ENCODE measurements at places on chromosomes 3 and 15.

DNA sequence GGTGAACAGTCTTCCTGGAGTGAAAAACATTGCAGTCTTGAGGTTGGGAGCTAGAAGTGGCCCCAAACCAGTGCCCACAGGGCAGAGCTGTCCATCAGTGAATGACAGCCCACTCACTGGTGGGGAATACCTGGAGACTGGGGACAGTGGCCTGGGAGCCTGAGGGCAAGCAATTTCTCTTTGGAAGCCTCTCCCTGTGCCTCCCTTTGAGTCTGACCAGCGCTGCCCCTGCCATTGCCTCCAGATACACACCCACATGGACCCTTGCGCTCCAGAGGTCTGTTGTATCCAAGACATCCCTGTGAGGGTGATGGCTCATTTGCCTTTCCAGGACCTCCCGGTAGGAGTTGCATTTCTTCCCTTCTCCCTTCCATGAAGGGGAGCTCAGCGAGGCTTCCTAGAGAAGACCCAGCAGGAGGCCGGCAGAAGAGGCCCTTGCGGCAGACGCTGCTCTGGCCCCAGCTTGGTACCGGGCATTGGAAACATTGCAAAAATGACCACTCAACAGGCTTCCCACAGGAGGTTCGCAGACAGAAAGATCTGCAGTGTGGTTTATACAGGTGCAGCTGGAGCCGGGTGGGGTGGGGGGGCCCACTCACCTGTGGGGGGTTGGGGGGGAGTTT is 38.5 kb downstream of the KLF13 start:
- DNase-seq = peak; percentile 46

- DNase-seq = no peak
These were observed 184.5 kb upstream of the ATP11B start for GRCh38 chr3:182608832-182609231.

DNA sequence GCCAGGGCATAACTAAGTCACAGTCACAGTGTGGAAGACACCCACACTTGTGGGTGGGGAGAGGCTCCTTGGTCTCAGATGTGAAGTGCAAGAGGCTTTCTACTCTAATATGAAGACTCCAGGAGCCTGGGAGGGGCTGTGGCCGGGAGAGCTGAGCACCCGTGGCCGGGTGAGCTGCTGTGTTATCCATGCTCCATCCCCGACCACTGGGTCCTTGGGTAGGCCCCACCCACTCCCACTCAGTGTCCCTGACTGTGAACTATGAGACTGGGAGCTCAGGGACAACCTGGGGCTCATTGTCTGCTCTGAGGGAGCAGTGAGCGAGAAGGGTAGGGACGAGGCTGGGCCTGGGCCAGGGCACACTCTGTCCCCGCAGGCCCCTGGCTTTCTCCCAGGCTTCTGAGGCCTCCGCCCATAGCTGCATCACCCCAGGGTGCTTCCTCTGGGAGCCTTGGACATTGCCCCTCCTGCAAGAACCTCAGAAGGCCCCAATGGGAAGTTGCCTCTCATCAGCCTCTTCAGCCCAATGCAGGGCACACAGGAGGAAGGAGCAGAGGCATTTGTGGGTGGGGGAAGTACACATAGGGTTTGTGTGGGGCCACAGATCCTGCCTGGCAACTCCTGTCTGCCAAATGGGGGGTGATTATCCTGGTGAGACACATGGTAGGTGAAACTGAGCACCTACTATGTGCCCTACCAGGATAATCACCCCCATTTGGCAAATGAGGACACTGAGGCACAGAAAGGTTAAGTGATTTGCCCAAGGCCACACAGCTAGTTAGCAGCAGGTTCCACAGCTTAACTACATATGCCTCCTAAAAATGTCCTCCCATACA is 2.4 kb downstream of the ANPEP start:
- DNase-seq = no peak

- no peak for DNase-seq
These were observed 6.2 kb upstream of the OXTR start for GRCh38 chr3:8775602-8776001.

- no peak for DNase-seq
These were observed 287.8 kb upstream of the UMPS start for GRCh38 chr3:124442463-124442862.

GRCh38 chr3:122960652-122961051 is 66.9 kb downstream of the SEMA5B start:
- no peak for DNase-seq

- DNase-seq = no peak
These were observed 34.8 kb upstream of the SKIL start for GRCh38 chr3:170322566-170323269.

- no peak for DNase-seq
These were observed 113.8 kb upstream of the COL8A1 start for GRCh38 chr3:99524559-99524958.

DNA sequence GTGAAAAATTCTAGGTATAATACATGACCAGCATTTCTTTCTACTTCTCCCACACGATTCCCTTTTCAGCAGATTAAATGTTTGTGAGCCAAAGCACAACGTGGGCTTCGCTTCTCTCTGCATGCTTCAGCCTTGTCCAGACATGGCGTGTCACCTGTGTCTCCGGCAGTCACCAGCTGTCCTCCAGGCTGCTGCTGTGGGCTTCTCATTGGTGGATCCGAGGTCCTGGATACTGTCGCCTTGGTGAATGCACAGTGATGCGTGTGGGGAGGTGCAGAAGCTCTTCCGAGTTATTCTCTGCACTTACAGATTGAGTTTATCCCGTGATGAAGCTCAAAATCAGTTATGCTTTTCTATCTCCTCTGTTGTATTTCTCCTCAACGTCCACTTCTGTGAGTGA is 23.0 kb upstream of the GOLGA8J start:
- DNase-seq = no peak

DNA sequence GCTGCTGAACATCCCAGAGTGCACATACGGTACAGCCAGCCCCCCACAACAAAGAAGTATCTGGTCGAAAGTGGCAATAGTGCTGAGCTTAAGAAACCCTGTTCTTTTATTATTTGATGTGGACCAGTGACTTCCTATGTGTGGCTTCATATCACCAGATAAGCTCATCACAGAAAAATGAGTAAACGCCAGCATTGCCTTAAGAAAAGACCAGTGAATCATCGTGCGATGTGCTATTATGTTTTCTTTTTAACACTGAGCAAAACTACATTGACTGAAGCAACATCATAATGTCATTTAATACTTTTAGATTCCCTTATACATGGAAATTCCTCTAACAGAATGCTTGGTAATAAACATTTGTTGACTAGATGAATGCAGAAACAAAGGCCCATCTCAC is 45.2 kb upstream of the ARRDC4 start:
- DNase-seq = no peak

DNA sequence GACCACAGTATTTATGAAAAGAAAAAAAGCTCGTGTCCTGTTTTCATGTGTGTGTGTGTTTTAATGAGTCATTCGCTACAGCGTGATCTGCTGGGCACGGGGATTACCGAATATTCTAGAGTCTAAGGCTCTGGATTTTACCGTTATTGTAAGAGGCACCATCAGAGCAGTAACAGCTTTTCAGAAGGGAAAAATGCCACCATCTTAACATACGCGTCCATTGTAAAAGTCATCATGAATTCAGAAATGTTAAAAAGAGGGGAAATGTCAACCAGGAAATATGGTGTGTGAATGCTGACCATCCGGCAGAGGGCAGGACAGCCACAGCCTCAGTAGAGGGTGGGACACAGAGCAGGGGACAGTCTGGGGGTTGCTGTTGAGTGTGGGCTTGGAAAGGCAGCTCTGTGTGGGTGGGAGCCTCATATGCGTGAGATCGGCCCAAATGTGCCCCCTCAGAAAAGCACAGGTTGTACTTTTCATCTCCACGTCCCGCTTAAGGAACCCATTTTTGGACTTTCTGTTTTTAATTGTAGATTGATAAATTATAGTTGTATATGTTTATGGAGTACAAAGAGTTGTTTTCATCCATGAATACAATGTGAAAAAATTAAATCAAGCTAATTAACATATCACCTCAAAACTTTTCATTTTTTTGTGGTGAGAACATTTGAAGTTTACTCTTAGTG is 69.6 kb downstream of the ASB7 start:
- no peak for DNase-seq

DNA sequence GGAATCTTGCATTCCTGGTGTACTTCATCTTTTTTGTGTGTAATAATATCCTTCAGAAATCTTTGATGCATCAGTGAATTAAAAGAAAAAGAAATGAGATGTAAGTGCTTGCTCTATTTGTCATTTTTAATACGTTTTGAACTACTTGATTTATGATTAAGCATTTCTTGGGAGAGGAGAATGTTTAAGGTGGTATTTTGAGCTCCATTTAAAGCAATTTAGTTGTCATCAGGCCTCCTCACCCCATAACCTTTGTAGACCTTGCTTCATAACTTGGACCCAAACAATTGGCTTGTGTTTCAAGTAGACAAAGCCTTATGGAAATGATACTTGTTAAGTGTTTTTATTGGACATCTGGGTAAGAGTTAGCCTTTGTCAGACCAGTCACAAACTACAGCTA is 87.1 kb upstream of the VEPH1 start:
- no peak for DNase-seq

GRCh38 chr3:195802795-195803194 is 8.9 kb downstream of the MUC4 start:
- no peak for DNase-seq

GRCh38 chr15:62925875-62926274 is 116.7 kb upstream of the TPM1 start:
- DNase-seq = no peak

- no peak for DNase-seq
These were observed 265.9 kb upstream of the TGFBR2 start for GRCh38 chr3:30340500-30340899.
